Right cardiac atrium (tissue), 5 donors: ENCODE measurements at places on chromosomes 12 and 14. TPM values are rescaled to one million over a fixed set of nuclear protein-coding genes. Genes with fewer than 3 reads are reported as not detected.

- DNase-seq, result no peak
Measured at GRCh38 chr12:31362115-31362758, 36.3 kb upstream of the SINHCAF start.

- DNase-seq, result no peak
Measured at GRCh38 chr12:128761379-128761790, 62.4 kb downstream of the SLC15A4 start.

KRT79 gene
- total RNA-seq, result not detected

PLA2G1B gene
- not detected for total RNA-seq

ARG2 gene
- total RNA-seq, result 0.25 TPM
